ENCODE measurements at places on chromosomes 16 and 17.

GRCh38 chr16:73347500-73348375, 299.8 kb upstream of the ZFHX3 start:
- no peak for DNase-seq

DNA sequence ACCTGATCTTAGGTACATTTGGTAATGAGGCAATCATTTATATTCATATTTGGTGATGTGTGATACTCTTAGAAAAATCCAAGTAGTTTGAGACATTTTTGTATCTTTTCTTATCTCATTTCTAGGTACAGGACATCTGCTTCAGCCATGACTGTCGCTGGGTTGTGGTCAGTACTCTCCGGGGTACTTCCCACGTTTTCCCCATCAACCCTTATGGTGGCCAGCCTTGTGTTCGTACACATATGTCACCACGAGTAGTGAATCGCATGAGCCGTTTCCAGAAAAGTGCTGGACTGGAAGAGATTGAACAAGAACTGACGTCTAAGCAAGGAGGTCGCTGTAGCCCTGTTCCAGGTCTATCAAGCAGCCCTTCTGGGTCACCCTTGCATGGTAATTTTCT, 312.2 kb downstream of the BCAS3 start:
- DNase-seq, result no peak

- DNase-seq, result peak; percentile 23
Observed at GRCh38 chr17:63550817-63551639, 751 bp downstream of the DCAF7 start.

DNA sequence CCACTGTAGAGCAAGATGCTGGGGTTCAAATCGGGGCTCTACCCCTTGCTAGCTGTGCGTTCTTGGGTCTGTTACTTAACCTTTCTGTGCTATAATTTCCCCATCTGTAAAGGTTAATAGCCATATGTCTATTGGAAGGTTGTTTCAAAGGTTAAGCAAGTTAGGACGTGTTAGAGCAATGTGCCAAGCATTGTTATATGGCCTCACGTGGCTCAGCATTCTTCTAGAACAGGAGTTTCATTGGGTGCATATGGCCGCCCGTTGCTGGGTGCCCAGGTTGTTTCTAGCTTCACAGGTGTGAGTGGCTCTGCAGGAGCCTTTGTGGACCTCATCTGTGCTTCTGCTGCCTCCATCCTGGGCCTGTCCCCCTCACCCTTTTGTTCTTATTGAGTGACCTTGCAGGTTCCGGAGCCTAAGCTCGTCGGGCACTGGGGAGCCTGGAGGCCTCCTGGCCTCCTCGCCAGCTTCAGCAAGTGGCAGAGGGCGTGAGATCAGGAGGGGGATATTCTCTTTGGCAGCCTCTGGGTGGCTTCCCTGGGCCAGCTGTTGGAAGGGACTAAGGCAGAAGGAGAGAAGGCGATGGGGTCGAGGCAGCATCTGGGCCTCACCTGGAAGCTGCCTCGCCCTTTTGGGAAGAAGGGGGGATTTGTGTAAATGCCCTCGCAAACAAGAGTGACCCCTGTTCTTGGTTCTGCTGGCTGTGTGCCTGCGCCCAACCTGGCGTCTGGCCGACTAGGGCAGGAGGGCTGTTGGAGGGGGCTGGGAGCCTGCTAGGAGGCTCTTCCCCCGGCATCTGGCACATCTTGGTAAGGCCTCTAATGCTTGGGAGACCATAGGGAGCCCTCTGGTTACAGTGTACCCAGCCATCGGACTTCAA, 80.2 kb upstream of the CIBAR2 start:
- no peak for DNase-seq

DNA sequence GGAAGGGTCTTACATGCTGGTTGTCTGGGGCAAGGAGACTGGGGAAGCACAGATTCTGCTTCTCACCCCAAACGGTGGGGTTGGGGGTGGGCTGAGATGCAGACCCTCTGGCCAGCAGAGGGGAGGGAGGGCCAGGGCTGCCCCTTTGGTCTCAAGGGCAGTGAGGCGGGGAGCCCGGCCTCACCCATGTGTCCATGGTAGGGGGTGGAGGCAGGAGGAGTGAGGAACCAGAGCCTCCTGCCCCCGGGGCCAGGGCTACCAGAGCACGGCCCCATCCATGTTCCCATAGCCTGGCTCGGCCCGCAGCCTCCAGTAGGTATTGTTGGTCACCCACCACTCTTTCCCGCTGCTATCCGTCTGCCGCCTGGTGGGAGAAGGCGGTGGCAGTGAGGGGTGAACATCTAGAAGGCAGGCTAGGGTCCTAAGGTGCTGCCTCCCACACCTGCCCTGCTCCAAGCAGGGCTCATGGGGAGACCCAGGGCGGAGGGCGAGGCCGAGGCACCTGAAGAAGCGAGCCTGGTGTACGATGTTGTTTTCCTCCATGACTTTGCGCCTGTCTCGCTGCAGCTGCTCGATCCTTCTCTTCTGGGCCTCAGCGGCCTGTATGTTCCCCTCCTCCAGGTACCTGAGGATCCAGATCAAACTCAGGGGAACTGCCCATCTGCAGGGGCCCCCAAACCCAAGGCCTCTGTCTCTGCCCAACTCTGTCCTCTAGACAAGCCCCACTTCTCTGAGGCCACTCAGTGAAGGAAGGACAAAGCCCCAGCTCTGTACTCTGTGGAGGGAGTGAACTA, 13.4 kb downstream of the OSBPL7 start:
- no peak for DNase-seq

DNA sequence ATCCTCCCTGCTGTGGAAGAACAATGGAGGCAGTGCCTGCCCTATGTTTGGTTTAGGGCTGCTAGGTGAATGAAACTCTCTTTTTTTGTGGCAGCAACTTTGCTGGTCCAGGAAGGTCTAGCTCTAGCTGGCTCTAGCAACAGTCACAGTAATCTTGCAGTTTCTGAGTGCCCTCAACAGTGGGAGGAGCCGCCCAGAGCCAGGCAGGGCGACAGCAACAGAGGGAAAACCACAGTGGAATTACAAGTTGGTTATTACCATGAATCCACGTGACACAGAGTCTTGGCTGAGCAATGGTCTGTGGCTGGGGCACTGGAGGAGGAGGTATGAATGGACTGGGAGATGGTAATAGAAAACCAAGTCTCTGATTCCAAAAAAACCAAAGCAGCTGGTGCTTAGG, 10.3 kb downstream of the HSPB9 start:
- peak; percentile 77 for DNase-seq

DNA sequence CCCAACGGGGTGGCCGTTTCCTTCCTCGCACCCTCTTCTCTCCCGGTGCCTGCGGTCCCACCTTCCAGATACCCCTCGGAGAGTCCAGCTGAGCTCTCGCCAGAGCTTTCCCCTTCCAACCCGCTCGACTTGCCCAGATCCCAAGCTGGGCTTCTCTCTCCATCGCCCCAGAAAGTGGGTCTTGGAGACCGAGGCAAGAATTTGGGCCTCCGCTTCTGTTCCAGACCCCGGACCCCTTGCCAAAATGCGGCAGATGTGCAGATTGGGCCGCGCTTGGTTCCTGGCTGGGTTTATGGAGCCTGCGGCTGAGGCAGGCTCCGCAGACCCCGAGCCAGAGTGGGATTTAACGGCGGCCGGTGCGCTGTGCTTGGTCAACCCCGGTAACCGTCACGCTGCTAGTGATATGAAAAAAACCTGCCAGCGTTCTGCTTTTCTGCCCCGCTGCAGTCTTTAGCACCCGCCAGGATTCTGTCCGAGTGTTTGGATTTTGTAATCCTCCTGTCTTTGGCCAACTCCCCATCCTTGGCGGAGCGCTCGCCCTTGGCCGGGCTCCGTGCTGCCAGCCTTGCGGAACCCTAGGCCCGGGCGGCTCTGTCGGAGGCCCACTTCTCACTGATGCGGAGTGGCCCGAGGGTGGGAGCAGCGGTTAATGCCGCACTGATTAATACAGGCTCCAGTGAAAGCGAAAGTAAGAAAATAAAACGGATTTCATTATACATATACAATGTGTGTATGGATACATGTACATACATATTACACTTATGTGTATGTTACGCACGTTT, 754 bp upstream of the SLFN11 start:
- peak; percentile 49 for DNase-seq

- DNase-seq, result peak; percentile 32
Observed at GRCh38 chr16:22659933-22660332, 149.2 kb downstream of the NPIPB5 start.

DNA sequence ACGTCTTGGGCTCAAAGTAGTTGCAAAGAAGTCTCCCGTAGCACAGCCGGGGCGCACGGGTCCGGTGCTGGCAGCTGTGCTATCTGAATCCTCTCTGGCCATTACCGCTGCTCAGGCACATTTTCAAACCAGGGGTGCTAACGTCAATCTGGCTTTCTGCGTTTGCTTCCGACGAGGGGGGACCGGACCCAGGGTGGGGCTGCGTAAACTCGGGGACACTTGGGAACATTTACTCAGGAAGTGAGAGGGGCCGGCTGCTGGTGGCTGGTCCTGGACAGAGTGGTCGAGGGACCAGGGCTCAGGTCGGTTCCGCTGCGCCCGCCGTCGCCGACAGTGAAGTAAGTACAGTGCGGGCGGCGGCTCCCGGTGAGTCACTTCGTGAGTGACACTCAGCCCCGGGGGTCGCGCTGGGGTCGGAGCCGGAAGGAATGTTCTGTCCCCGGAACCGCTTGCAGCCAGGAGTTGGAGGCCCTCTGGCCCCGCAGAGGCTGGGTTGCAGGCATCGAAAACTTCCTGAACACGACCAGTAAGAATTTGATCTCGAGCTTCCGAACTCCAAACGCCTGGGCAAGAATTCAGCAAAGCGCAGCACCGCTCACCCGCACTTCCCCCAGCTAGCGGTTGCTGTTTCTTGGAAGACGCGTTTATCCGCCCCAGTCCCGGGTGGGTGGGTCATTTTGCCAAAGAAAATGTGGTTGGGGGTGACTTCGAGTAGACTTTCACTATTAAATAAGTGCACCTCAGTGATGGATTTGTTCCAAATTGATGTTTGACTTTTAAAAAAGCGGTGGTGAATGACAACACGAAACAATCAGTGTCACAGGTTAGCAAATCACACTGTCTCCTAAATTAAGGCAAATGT, 1.4 kb upstream of the HS3ST3B1 start:
- peak; percentile 16 for DNase-seq

GRCh38 chr16:77439106-77439505, 4.3 kb upstream of the ADAMTS18 start:
- no peak for DNase-seq

DNA sequence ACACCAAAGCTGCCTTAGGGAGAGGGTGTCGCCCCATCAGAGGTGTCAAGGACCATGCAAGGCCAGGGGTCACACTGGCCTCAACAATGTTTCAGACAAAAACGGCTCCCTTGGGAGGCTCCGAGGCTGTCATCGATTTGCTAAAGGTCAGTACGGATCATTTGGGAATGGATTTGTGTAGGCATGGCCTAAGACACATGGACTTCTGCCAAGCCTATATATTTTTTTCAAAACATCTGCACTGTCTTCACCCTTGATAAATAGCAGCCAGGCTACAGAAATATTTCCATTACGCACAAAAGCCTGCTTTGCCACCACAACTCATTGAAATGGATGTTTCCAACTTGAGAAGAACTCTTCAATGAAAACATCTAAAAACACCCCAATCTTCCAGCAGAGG, 10.3 kb downstream of the CUEDC1 start:
- DNase-seq, result no peak

DNA sequence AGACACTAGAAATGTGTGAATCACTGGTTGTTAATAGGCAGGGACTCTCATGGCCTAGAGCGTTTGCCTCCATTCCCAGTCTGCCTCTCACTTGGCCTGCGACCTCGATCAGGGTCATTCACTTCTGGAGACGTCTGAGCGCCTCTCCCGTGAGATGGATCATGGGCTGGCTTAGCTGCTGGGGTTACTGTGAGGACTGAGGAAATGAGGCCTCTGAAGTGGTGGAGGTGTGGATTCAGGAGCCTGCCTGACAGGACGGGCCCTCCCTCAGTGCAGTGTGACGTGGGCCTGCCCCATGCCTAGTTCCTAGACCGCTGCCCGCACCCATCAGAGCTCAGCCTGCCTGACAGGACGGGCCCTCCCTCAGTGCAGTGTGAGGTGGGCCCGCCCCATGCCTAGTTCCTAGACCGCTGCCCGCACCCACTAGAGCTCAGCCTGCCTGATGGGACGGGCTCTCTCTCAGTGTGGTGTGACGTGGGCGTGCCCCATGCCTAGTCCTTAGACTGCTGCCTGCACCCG, 61.9 kb downstream of the BANP start:
- peak; percentile 85 for DNase-seq

- DNase-seq, result no peak
Observed at GRCh38 chr16:3214904-3215600, 19.9 kb downstream of the ZNF200 start.

DNA sequence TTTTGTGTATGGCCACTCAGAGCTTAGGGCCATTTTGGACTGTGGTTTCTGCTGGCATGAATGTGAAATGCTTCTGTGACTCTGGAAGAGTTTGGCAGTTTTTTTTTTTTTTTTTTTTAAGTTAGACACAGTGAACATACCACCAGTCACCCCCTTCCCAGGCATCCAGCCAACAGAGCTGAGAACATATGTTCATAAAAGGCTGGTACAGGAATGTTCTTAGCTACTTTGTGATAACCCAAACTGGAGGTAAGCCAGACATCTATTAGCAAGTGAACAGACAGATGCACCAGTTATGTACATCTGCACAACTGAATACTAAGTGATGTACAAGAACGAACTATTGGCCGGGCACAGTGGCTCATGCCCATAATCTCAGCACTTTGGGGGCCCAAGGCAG, 92.7 kb downstream of the ABCC1 start:
- DNase-seq, result no peak

GRCh38 chr17:20073055-20073979, 64.2 kb downstream of the SPECC1 start:
- DNase-seq, result peak; percentile 38

DNA sequence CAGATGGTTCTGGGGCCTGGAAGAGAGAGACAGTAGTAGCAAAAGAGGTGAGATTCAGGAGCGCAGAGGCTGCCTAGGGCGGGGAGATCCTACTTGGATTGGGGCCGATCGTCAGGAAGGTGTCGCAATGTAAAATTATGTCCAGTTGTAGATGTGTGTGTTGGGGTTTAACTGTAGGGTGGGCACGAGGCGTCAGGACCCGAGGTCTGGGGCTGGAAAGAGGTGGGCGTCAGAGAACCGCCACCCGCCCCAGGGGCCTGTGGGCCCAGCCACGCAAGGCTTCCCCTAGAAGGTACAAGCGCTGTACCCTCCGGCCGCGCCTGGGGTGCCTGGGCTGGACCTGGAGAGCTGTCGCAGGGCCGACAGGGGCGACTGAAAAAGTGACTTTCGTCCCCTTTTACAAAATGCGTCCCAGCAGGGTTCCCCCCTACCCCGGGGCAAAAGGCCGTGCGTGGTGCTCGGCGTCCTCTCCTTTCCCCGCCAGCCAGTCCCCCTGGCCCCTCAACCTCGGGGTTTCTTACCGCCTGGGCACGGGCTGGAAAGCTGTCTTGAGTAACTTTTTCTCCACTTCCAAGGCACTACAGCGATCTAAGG, 2.8 kb downstream of the IRX3 start:
- DNase-seq, result no peak

GRCh38 chr16:63776034-63776433, 1345.8 kb downstream of the CDH11 start:
- no peak for DNase-seq

GRCh38 chr16:12802661-12803060, 1.0 kb downstream of the CPPED1 start:
- DNase-seq, result no peak

DNA sequence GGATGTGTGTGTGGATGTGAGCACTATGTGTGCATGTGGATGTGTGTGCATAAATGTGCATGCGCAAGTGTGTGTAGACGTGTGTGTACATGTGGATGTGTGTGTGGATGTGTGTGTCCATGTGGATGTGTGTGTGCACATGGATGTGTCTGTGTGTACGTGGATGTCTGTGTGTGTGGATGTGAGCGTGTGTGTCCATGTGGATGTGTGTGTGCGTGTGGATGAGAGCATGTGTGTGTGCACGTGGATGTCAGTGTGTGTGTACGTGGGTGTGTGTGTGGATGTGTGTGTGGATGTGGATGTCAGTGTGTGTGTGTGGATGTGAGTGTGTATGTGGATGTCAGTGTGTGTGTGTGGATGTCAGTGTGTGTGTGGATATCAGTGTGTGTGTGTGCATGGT, 63.6 kb upstream of the DOC2B start:
- DNase-seq, result peak; percentile 0

Measured in transverse colon (tissue), 4 donors.